ENCODE measurements at places on chromosomes 12 and 14. TPM values are rescaled to one million over a fixed set of nuclear protein-coding genes. Genes with fewer than 3 reads are reported as not detected.

IFNG-AS1 gene
- 0.40 TPM for total RNA-seq

GRCh38 chr12:111103583-111103982, 183.2 kb upstream of the MYL2 start:
- H3K27ac ChIP-seq: no peak overlapping the region
- H3K36me3 ChIP-seq: no peaks in the 10 kb centered on the region
- no peaks in the 10 kb centered on the region for H3K4me1 ChIP-seq
- peaks cover 2% of the 10 kb centered on the region for H3K27me3 ChIP-seq

GRCh38 chr14:38790916-38791315, 312.1 kb downstream of the SEC23A start:
- no peak overlapping the region for H3K4me3 ChIP-seq
- no peaks in the 10 kb centered on the region for H3K4me1 ChIP-seq
- no peaks in the 10 kb centered on the region for H3K27me3 ChIP-seq
- DNase-seq: no peak
- H3K27ac ChIP-seq: no peak overlapping the region

SRRM4 gene
- total RNA-seq: not detected

ACOT6 gene
- total RNA-seq: not detected

DNA sequence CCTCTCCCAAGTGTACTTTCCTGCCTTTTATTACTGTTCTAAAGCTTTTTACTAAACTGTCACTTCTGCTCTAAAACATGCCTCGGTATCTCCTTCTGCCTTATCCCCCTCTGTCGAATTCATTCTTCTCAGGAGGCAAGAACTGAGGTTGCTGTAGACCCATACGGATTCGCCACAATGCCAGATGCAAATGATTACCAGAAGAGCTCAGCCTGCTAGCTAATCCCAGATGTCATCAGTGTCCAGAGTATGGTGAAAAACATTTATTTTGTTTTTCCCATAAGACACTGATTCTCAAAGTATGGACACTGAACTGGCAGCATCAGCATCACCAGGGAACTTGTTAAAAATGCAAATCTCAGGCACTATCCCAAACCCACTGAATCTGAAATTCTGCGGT, 359.3 kb downstream of the TMTC2 start:
- H3K36me3 ChIP-seq: no peaks in the 10 kb centered on the region
- H3K27me3 ChIP-seq: no peaks in the 10 kb centered on the region

PDZRN4 gene
- not detected for total RNA-seq

DNA sequence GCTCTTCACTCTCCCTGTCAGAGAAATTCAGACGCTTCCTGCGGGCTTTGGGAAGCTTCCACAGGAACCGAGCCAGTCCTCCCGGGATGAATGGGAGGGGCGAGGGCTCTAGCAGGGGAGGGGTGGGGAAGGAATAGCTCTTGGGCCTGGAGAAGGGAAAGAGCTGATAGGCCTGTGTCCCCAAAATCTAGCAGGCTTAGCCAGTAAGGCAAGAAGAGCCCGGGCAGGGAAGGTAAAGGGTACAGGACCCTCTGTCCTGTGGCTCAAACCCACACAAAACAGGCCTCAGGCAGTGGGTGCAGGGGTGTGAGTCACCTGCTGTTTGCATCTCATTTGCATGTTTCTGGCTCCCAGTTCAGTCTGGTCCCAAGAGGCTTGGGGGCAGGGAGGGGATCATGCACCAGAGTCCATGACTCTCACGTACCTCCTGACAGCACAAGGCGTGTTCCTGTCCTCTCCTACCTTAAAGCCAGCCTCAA, 8.7 kb upstream of the SMUG1 start:
- H3K27me3 ChIP-seq: peaks cover 58% of the 10 kb centered on the region
- H3K4me1 ChIP-seq: peaks cover 2% of the 10 kb centered on the region
- H3K27ac ChIP-seq: no peak overlapping the region
- H3K4me3 ChIP-seq: no peak overlapping the region
- no peaks in the 10 kb centered on the region for H3K36me3 ChIP-seq

GRCh38 chr14:36981832-36982529, 190.4 kb downstream of the SLC25A21 start:
- no peak overlapping the region for H3K4me3 ChIP-seq
- DNase-seq: no peak
- no peak overlapping the region for H3K27ac ChIP-seq
- H3K4me1 ChIP-seq: no peaks in the 10 kb centered on the region
- no peaks in the 10 kb centered on the region for H3K27me3 ChIP-seq

All from activated CD4-positive, alpha-beta memory T cell treated with anti-CD3 and anti-CD28 coated beads, Interleukin-2, amount 10 ng/mL, durations not matched to agents 7 days and 5 days (primary cell).